Naive thymus-derived CD4-positive, alpha-beta T cell (primary cell): ENCODE measurements at places on chromosomes 11 and 22.

DNA sequence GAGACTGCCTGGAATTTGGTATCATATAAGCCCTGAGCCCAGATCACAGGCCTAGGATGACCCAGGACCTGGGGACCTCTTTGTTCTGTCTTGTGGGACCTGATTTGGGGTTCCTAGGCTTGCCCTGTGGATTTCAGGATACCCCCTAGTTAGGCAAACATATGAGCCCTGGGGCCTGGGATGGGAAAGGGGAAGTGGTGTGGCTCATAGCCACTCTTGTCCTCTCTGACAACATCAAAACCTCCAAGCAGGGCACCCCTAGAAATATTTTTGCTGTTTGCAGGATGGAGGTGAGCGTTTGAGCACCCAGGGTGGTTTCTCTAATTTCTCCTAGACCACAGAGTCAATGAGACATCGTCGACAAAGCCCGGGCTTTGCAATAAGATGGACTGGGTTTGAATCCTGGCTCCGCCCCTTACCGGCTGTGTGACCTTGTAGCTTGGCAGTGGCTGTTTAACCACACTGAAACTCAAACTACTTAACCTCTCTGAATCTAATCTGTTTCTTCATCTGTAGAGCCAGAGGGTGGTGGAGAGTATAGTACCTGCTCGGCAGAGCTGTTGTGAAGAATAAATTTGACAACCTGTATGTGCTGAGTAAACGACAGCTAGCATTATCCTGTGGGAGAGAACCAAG is 5.3 kb upstream of the LRRC10B start:
- DNase-seq: no peak

- DNase-seq: no peak
Measured at GRCh38 chr11:103811870-103812455, 224.5 kb upstream of the DDI1 start.

DNA sequence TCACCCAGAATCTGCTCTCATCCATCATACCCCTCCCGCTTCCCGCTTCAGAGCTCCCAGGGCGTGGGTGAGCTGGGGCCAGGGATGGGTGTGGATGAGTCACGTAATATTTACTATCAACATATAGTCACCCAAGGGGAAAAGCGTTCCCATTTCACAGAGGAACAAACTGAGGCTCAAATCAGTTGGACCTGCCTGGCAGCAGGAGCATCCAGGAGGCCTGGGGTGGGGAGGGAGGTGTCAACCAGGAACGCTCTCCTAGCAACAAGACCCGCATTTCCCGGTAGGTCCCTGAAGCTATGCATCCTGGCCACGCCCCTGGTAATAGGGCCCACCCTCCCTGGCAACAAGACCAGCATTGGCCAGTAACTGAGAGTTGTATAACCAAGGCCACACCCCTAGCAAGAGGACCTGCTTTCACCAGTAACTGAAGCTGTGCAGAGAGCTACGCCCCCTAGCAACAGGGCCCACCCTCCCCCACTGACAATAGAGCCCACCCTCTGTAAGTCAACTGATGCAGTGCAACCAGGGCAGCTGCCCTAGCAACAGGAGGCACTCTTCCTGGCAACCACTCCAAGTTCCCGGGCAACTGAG is 32.7 kb upstream of the TXNRD2 start:
- no peak for DNase-seq

DNA sequence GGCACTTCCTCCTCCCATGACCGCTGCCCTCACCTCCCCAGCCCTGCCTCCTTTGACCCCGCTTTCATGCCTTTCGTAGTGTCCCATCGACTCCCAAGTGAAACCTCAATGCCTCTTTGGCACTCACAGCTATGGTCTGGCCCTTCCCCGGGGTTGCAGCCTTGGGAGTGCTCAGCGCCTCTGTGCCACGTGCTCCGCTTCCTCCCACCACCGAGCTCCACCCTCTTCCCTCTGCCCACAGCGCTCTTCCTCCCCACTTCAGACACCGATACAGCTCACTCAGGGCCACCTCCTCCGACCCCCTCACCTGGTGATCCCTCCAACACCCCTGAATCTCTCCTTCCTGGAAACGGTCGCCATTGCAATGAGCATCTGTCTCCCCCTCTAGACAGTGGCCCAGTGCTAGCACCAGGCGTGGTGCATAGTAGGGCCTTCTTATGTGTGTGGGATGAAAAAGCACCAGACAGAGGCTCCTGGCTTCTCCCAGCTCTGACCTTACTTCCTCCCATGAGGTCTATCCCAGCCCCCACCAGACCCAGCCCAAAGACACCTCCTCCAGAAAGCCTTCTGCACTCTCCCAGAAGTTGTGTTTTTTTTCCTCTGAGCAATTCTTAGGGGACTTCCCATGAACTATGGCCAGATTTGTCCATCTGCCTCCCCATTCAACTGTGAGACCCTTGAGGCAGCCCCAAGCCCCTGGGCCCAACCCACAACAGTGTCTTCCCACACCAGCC is 16.4 kb upstream of the SCGB1A1 start:
- DNase-seq: peak; percentile 31

DNA sequence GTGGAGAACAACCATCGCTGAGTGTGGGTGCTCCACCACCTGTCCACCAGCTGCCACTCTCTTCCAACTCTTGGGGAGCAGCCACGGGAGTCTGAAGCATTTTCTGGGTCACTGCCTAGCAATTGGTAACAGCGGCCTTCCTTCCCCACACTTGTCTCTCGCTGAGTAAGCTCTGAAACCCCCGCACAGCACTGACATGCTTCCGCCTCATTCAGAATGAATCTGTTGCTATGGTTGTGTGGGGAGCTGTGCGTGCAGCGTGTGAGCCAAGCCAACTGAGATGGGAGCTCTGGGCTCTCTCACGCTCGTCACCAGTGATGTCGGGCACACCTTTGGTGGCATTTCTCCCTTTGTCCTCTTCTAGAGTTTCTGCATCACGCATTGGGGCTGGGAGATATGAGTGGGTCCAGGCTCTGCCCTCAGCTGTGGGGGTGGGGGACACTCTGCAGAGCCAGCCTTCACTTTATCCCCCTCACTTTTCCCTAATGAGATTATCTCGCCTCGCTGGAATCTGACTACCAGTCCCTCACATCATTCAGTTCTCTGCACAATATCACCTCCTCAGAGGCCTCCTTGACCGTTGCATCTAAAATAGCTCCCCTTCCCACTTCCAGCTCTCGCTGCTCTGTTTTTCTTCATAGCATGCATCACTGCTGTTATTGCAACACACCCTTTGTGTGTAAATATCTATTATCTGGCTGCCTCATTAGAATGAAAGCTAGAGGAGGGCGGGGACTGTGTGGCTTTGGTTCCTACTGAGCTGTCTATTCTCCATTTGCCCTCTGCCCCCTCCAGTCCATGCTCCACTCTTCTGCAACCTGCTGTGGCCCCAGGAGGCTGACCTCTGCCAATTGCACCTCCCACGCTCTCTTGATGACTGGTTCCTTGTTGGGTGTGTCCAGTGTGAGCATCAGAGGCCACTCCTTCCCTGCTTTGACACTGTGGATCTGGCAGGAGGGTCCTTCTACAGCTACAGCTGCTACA is 569.9 kb upstream of the CADM1 start:
- DNase-seq: no peak

DNA sequence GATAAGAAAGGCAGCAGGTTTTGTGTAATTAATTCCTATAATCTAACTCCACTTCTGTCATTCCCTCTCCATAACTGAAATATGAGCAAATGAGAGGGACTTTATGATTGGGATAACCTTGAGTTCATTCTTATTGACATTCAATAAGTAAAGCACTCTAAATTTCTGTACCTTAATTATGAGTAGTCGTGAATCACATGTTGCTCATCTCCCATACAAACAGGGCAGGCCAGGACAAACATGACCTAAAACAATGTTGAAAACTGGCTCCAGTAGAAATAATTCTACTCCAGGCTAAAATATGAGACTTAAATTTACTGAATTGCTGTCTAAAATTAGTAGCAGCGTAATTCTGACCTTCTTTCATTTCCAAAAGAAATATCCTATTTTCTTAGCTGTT is 505.4 kb downstream of the NELL1 start:
- no peak for DNase-seq

DNA sequence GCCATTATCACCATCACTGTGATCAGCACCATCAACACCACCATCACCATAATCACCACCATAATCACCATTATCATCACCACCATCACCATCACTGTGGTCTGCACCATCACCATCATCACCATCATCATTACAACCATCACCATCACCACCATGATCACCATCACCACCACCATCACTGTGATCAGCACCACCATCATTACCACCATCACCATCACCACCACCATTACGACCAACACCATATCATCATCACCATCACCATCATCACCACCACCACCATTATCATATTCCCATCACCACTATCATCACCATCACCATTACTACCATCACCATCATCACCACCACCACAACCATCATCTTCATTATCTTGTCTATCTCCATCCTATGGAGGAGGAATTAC is 125.2 kb downstream of the PHF21B start:
- DNase-seq: no peak

GRCh38 chr22:48699511-48699910 is 1128.2 kb downstream of the BRD1 start:
- no peak for DNase-seq
